Activated T-helper 1 cell treated with anti-CD3 and anti-CD28 coated beads, Interleukin-12 subunit alpha, Interleukin-12 subunit beta, Interleukin-2, Interleukin-4 antibody, amounts not matched to agents 30 ng/mL and 10 ng/mL and 1 ng/mL, durations not matched to agents 14 hours and 24 hours and 36 hours (primary cell): ENCODE measurements at places on chromosomes 7 and 10. TPM values are rescaled to one million over a fixed set of nuclear protein-coding genes. Genes with fewer than 3 reads are reported as not detected.

- no peak overlapping the region for H3K4me3 ChIP-seq
- H3K4me1 ChIP-seq: no peaks in the 10 kb centered on the region
- no peaks in the 10 kb centered on the region for H3K27me3 ChIP-seq
- no peak overlapping the region for H3K27ac ChIP-seq
- no peak for DNase-seq
Observed at GRCh38 chr7:90629297-90629918, 33.3 kb downstream of the CDK14 start.

DNA sequence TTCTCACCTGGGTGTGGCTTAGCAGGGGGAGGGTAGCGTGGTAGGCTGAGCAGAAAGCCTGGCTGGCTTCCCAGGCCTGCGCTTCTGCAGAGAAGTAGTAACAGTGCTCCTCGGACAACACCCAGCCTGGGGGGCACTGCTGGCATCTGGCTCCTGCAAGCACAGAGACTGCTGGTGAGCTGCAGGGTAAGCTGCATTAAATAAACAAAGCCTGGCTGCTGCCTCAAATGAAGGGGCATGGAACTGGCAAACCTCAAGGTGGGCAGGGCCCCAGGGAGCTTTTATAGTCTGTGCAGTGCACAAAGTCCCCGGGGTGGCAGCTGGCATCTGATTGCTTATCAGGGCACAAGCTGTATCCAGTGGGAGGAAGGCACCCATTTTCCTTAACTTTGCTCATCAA, 3.9 kb downstream of the KLRG2 start:
- H3K36me3 ChIP-seq: no peaks in the 10 kb centered on the region
- H3K27me3 ChIP-seq: peaks cover 25% of the 10 kb centered on the region
- H3K27ac ChIP-seq: no peak overlapping the region
- no peak overlapping the region for H3K4me3 ChIP-seq

- no peak overlapping the region for H3K27ac ChIP-seq
- no peaks in the 10 kb centered on the region for H3K36me3 ChIP-seq
- H3K4me1 ChIP-seq: no peaks in the 10 kb centered on the region
- DNase-seq: no peak
- no peak overlapping the region for H3K4me3 ChIP-seq
- H3K27me3 ChIP-seq: no peaks in the 10 kb centered on the region
Observed at GRCh38 chr10:21020545-21020944, 123.4 kb upstream of the NEBL start.

DNA sequence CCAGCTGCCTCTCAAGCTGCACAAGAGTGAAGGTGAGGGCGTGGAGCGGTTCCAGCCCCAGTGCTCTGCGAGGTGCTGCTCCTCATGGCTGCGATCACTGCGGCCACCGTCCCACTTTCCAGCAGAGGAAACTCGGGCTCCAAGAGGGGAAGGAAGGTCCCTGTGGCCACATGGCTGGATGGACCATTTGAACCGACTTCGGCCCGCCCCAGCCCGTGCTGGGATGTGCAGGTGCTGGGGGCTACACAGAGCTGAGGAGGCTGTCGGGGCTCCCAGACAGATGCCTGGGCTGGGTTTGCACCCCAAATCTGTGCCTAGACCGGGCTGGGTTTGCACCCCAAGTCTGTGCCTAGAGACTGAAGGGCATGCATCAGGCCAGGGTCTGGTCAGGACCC, 186.6 kb downstream of the DNAJB6 start:
- H3K4me3 ChIP-seq: no peak overlapping the region
- H3K27ac ChIP-seq: no peak overlapping the region
- DNase-seq: no peak

- no peak overlapping the region for H3K27ac ChIP-seq
- H3K36me3 ChIP-seq: no peaks in the 10 kb centered on the region
- DNase-seq: no peak
- no peak overlapping the region for H3K4me3 ChIP-seq
Observed at GRCh38 chr10:84706875-84707274, 378.5 kb downstream of the CCSER2 start.

GRCh38 chr10:11581213-11581612, 30.2 kb downstream of the USP6NL start:
- DNase-seq: no peak
- H3K36me3 ChIP-seq: no peaks in the 10 kb centered on the region
- H3K27ac ChIP-seq: no peak overlapping the region
- no peak overlapping the region for H3K4me3 ChIP-seq

- peak; percentile 1 for DNase-seq
- H3K4me3 ChIP-seq: peak overlapping the region; percentile 80
- H3K27ac ChIP-seq: no peak overlapping the region
- peaks cover 10% of the 10 kb centered on the region for H3K4me1 ChIP-seq
- no peaks in the 10 kb centered on the region for H3K36me3 ChIP-seq
Observed at GRCh38 chr10:29736366-29737073, 101.7 kb upstream of the SVIL start.

GRCh38 chr10:113045147-113046055, 95.4 kb downstream of the TCF7L2 start:
- H3K4me1 ChIP-seq: no peaks in the 10 kb centered on the region
- H3K36me3 ChIP-seq: no peaks in the 10 kb centered on the region
- H3K27ac ChIP-seq: no peak overlapping the region

DNA sequence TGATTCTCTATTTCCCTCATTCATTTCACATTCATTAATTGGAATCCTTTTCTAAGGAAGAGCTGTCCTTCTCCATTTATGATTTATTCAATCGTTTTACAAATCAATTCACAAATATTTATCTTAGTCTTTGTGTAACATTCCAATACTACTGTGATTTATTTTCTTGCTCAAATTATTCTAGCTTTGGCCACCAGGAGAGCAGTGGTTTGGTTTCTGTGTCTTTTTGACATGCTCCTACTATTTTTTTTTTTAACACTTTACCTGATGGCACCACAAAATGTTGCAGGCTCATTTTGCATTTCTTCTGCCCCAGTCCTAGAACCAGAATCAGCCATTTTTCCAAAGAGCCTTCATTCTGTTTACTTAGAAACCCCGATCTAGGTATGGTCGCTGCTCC, 13.3 kb upstream of the RBM33 start:
- H3K27ac ChIP-seq: no peak overlapping the region
- no peaks in the 10 kb centered on the region for H3K4me1 ChIP-seq
- peaks cover 4% of the 10 kb centered on the region for H3K36me3 ChIP-seq
- no peak for DNase-seq
- H3K4me3 ChIP-seq: no peak overlapping the region

- H3K27me3 ChIP-seq: peaks cover 3% of the 10 kb centered on the region
- H3K4me3 ChIP-seq: no peak overlapping the region
- no peak overlapping the region for H3K27ac ChIP-seq
- DNase-seq: no peak
- H3K36me3 ChIP-seq: no peaks in the 10 kb centered on the region
Observed at GRCh38 chr7:139192014-139192706, 38.9 kb upstream of the UBN2 start.

GRCh38 chr10:69839696-69840345, 38.1 kb downstream of the COL13A1 start:
- DNase-seq: no peak
- no peak overlapping the region for H3K27ac ChIP-seq
- no peak overlapping the region for H3K4me3 ChIP-seq
- no peaks in the 10 kb centered on the region for H3K36me3 ChIP-seq
- peaks cover 19% of the 10 kb centered on the region for H3K27me3 ChIP-seq

DNA sequence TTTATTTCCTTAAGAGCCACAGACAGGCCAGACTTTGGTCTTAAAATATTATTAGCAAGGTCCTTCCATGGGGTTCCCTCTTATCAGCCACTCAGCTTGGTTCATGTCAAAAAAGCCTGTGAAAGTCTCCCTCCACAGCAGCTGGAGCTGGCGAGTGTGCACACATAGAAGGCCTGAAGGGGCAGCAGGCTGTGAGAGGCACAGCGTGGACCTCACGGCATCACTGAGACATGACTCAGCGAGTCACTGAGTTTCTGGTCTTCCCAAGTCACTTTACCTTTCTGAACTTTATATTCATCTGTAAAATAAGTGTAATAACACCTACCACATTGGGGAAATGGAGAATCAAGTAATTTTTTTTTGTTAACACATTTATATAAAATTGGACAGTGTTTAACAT, 8.7 kb downstream of the TAF3 start:
- peaks cover 19% of the 10 kb centered on the region for H3K36me3 ChIP-seq
- peaks cover 4% of the 10 kb centered on the region for H3K4me1 ChIP-seq
- no peak overlapping the region for H3K4me3 ChIP-seq
- DNase-seq: no peak
- no peaks in the 10 kb centered on the region for H3K27me3 ChIP-seq
- H3K27ac ChIP-seq: no peak overlapping the region

DNA sequence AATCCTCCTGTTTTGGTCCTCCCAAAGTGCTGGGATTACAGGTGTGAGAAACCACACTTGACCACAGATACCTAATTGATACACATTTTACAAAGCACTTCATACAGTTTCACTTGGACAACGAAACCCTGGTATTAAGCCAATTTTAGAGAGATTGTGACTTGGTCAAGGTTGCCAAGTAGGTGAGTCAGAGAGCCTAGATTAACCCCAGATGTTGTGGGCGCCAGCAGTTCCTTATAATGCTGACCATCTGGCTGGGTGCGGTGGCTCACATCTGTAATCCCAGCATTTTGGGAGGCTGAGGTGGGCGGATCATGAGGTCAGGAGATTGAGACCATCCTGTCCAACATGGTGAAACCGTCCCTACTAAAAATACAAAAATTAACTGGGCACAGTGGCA, 4.9 kb upstream of the PHKG1 start:
- H3K27ac ChIP-seq: no peak overlapping the region
- H3K27me3 ChIP-seq: no peaks in the 10 kb centered on the region
- no peak overlapping the region for H3K4me3 ChIP-seq
- H3K36me3 ChIP-seq: peaks cover 25% of the 10 kb centered on the region
- peaks cover 5% of the 10 kb centered on the region for H3K4me1 ChIP-seq

GRCh38 chr7:6056616-6057015, 25.4 kb downstream of the ANKRD61 start:
- H3K27ac ChIP-seq: no peak overlapping the region
- peaks cover 6% of the 10 kb centered on the region for H3K36me3 ChIP-seq
- H3K27me3 ChIP-seq: no peaks in the 10 kb centered on the region
- DNase-seq: no peak
- H3K4me1 ChIP-seq: peaks cover 21% of the 10 kb centered on the region
- no peak overlapping the region for H3K4me3 ChIP-seq

DNA sequence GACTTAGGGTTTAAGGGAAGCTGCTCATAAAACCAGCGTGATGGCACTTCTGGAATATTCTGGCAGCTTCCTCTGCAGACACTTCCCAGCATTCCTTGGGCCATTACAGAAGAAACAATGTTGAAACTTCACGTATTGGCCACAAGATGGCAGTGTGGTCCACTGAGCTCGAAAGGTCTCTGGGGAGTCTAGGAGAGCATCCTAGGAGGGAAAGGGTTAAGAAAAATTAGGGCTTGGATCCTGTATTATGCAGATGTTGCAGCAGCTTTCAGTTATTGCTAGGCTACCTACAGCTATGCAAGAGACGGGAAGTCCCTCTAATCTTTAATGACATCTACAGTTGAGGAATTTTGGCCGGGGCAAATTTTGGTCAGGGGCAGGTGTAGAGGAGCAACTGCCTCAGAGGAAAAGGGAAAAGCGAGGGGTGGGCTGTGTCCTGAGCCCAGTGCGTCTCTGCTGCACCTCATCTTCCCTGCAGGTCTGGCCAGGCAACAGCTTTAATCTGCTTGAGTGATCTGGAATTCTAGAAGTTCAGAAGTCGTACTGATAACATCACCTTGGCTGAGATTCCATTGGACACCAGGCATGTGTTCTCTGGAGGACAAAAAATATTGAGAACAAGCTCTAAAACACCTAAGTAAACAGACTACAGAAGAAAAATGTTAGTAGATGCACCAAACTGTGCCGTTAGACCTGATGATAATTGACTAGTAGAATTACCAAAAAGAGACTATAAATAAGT, 220.8 kb upstream of the PRSS58 start:
- no peak overlapping the region for H3K4me3 ChIP-seq
- H3K27me3 ChIP-seq: no peaks in the 10 kb centered on the region
- H3K36me3 ChIP-seq: no peaks in the 10 kb centered on the region
- peaks cover 44% of the 10 kb centered on the region for H3K4me1 ChIP-seq
- DNase-seq: peak; percentile 9

GRCh38 chr10:62862447-62862846, 46.3 kb upstream of the EGR2 start:
- peaks cover 4% of the 10 kb centered on the region for H3K36me3 ChIP-seq
- peaks cover 9% of the 10 kb centered on the region for H3K27me3 ChIP-seq
- H3K27ac ChIP-seq: no peak overlapping the region
- H3K4me1 ChIP-seq: peaks cover 35% of the 10 kb centered on the region
- no peak overlapping the region for H3K4me3 ChIP-seq

- H3K4me1 ChIP-seq: no peaks in the 10 kb centered on the region
- DNase-seq: no peak
- H3K36me3 ChIP-seq: no peaks in the 10 kb centered on the region
- H3K27ac ChIP-seq: no peak overlapping the region
- no peak overlapping the region for H3K4me3 ChIP-seq
Observed at GRCh38 chr10:28291881-28292297, 11.0 kb downstream of the MPP7 start.

DNA sequence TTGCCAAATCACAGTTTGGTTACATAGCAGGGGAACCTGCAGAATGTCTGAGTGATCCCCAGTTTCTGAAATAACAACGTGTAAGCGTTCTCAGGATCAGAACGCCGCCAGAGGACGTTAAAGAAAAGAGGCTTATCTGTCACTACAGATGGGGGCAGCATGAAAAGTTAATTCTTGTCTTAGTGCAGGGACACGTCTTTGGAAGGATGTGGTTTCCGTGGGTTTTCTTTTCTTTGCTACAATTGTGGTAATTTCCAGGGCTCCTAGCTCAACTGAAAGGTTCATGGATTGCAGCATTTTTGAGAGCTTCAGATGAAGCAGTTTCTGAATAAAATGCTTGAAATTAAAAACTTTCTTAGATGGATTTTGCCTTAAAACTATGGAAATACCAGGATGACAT, 106.6 kb downstream of the PRKCQ start:
- peaks cover 84% of the 10 kb centered on the region for H3K4me1 ChIP-seq
- peak; percentile 64 for DNase-seq
- H3K27me3 ChIP-seq: no peaks in the 10 kb centered on the region
- peaks cover 61% of the 10 kb centered on the region for H3K36me3 ChIP-seq

DNA sequence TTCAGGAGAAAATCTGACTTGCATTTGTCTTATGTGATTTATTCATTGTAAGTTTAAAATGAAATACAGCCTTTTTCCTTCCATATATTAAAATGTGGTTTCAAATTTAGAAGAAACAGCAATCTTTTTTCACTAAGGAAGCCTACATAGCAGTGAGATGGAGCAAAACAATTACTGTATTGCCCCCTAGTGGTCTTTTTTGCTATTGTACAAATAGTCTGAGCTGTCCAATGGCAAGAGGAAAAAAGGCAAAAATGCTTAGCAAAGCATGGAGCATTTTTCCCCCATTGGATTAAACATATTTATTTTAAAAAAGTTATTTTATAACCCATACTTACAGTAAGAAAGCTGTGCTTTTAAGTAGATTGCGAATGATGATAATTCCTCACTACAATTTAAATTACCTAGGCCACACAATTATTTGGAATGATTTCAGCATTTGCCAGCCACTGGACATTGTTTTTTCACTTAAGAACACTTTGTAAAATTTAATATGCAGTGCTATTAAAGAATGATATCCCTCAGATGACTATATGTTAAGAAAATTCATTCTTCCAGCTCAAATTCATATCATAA, 119.5 kb downstream of the CPED1 start:
- H3K27me3 ChIP-seq: peaks cover 10% of the 10 kb centered on the region
- no peak overlapping the region for H3K4me3 ChIP-seq
- no peak overlapping the region for H3K27ac ChIP-seq
- no peaks in the 10 kb centered on the region for H3K4me1 ChIP-seq
- H3K36me3 ChIP-seq: no peaks in the 10 kb centered on the region

FAM25A gene
- not detected in 2 replicates for total RNA-seq

TAS2R4 gene
- 0.78 and 0.86 TPM in 2 replicates for total RNA-seq

NUTM2A gene
- total RNA-seq: 0.31 TPM in 1 of 2 replicates, not detected in the other

AMZ1 gene
- 0.05 TPM in 1 of 2 replicates, not detected in the other for total RNA-seq

CALHM1 gene
- total RNA-seq: not detected in 2 replicates

EPO gene
- total RNA-seq: not detected in 2 replicates

GNG11 gene
- not detected in 2 replicates for total RNA-seq

CPA1 gene
- total RNA-seq: not detected in 2 replicates

PCDH15 gene
- not detected in 2 replicates for total RNA-seq

HOXA11 gene
- total RNA-seq: not detected in 2 replicates

SPDYE16 gene
- total RNA-seq: 0.15 TPM in 1 of 2 replicates, not detected in the other

SYNPO2L gene
- total RNA-seq: 0.03 TPM in 1 of 2 replicates, not detected in the other
